ENCODE measurements at places on chromosomes 12 and 14.
A peak's percentile ranks its signal among the peaks of the same experiment; 100 is the strongest.

DNA sequence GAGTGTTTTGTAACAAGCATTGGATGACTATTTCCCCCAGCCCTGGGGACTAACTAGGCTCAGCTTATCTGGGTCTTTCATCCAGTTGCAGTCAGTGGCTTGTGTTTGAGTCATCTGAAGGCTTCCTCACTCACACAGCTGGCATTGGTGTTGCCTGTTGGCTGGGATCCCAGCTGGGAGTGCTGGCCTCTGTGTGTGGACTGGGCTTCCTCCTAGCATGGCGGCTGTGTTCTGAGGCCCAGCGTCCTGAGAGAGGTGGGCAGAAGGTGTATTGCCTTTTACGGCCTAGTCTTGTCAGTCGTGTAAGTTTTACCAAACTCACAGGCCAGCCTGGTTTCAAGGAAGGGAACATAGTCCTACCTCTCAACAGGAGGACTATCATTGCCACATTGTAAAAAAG, 28.3 kb upstream of the PPP2R5C start:
- no peak for DNase-seq

GRCh38 chr12:53196486-53196885, 10.6 kb downstream of the ITGB7 start:
- no peak for DNase-seq

- peak; percentile 59 for DNase-seq
Measured at GRCh38 chr14:89767861-89768268, 186.7 kb downstream of the EFCAB11 start.

DNA sequence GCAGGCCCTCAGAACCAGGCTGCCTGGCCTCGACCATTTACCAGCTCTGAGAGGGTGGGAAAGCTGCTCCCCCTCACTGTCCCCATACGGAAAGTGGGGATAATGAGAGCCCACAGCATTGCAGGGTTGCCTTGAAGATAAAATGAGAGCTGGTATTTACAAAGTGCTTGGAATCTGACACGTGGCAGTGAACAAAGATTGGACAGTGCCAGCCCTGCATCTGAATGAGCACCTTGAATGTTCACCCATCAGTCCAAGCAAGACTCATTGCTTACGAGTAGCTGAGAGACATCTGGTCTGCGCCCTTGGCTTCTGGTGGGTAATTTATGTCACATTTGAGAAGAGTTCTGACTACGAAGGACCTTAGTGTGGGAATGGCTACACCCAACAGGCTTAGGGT, 67.5 kb downstream of the CLMN start:
- no peak for DNase-seq

Data from DMS53 (cell line).